CD8-positive, alpha-beta T cell (primary cell): ENCODE measurements at places on chromosomes 16 and 17. TPM values are rescaled to one million over a fixed set of nuclear protein-coding genes. Genes with fewer than 3 reads are reported as not detected.

GRCh38 chr17:76193591-76193990 is 46.7 kb downstream of the RNF157 start:
- no peak for DNase-seq

DNA sequence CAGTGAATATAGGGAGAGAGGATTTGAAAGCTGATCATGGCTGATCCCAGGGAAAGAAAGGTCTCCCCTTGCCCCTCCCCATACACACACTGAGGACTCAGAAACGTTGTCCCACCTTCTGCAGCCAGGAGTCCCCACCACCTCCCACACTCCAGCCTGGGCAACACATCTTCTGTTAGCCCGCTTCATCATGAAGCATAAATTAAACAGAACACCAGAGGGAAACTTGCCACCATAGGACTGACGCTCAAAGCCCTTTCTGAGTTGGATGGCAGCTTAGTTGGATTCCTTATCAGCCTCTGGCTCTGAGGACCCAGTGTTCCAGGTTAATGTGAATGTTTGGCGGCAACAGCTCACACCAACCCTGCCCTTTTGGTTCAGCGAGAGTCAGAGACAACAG is 33.9 kb downstream of the ARHGAP27 start:
- no peak for DNase-seq

- DNase-seq = peak; percentile 53
Measured at GRCh38 chr17:77609553-77610517, 348.7 kb upstream of the TNRC6C start.

GRCh38 chr17:55768936-55769624 is 18.2 kb downstream of the PCTP start:
- DNase-seq = no peak

GRCh38 chr17:2435181-2435741 is 34.4 kb upstream of the MNT start:
- no peak for DNase-seq

DNA sequence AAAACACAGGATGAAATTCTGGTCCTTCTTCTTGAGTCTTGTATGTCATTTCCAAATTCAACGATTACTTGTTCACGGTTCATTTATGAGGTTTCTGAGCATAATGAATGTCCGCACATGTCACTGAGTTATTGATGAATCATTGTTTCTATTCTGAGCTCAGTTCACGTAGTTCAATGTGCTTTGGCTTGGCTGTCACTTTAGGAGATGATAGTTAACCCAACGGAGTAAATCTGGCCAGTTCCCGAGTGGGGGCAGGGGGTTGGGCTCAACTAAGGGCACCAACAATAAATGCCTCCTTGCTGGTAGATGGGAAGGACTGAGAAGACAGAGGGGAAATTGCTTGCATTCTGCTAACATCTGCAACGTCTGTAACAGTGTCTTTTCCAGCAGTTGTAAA is 239.4 kb upstream of the HSBP1 start:
- no peak for DNase-seq

GRCh38 chr17:83094291-83094690 is 14.9 kb downstream of the METRNL start:
- no peak for DNase-seq

DNA sequence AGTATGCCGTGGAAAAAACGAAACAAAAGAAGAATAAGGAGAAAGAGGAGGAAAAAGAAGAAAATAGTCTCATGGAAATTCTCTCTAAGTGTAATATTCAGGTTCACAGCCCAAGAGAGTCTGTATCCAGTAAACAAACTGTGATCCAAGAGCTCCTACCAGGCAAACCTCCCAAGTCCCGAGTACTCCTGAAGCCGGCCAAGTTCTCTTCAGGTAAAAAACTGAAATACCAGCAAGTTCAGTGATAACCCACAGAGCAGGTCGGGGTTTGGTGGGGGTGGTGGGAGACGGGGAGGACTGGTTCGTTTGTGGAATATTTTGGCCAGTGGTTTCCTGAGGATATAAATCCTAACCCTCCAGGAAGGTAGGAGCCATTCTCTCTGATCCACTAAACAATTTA is 8.5 kb upstream of the TVP23B start:
- no peak for DNase-seq

- DNase-seq = peak; percentile 30
Measured at GRCh38 chr16:67645397-67646121, 615 bp downstream of the CARMIL2 start.

GRCh38 chr17:354651-355556 is 2.3 kb upstream of the RPH3AL start:
- DNase-seq = no peak

DNA sequence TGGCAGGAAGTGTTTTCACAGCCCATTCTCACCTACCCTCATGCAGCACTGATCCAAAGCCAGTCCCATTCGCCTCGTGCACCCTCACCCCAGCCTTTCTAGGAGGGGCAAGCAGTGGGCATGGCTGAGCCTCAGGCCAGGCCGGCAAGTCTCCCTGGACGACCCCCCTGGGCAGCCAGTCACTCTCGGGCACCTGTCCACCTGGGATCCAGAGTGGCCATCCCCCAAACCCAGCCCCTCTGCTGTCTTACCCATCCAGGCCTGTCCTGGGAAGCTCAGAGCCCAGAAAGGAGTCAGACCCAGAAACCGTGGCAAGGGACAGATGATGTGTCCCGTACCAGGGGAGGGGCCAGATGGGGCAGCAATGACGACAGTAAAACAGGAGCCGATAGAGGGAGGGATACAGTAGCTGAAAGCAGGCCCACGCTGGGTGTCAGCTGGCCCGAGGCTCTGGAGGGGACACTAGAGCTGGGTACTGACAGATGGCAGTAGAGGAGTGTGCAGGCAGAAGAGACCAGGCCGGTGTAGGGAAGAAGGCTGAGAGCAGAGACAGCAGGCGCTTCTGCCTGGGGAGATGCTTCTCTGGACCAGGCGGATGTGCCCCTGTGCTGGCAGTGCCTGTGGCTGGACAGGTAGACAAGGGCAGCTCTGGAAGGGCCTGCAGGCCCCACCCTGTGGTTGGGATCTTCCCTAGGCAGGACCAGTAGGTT is 5.8 kb downstream of the CMTM3 start:
- no peak for DNase-seq

DNA sequence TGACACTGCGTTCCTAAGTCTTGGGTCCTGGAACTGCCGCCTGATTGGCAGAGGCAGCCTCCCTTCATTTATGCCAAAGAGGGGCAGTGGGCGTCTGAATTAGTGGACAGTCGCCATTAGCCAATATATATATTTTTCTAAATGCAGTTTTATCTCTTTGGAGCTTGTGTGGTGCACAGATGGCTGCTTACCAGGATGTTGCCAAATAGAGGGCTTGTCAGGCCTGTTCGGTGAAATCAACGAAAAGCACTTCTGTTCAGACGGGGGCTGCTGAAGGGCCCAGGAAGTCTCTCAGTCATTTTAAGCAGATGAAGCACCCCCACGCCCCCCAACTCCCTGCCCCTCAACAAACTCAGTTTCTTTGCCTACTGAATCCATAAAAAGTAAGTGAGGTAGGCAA is 66.0 kb downstream of the RAP1GAP2 start:
- DNase-seq = no peak

DNA sequence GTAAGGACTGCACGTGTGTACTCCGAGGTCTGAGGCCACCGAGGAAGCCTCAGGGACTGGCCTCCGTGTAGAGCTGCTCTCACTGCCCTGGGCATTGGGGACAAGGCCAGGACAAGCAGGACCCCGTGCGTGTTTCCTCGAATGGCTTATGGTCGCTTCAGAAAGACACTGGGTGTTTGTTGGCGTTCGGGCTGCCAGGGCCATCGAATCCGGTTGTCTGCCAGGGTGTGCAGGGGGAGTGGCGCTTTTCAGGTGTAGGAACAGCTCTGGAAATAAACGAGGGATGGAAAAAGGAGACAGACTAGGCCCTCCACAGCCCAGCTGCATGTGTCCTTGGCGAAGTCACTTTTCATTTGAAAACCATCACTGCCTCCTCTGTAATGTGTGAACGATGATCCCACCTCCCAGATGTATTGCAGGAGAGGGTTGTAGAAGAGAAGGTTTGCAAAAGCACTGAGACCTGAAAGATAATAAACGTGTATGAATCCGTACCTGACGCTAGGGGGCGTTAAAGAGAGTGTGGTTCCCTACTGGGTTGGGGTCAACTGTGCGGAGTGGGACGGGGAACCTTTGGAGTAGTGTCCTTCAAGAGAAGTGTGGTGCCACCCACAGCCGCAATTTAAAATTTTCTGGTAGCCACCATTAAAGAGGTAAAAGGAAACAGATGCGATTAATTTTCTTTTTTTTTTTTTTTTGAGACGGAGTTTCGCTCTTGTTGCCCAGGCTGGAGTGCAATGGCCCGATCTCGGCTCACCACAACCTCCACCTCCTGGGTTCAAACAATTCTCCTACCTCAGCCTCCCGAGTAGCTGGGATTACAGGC is 2.1 kb upstream of the ZSCAN10 start:
- DNase-seq = peak; percentile 22

- no peak for DNase-seq
Measured at GRCh38 chr17:17365476-17366110, 62.4 kb downstream of the NT5M start.

DNA sequence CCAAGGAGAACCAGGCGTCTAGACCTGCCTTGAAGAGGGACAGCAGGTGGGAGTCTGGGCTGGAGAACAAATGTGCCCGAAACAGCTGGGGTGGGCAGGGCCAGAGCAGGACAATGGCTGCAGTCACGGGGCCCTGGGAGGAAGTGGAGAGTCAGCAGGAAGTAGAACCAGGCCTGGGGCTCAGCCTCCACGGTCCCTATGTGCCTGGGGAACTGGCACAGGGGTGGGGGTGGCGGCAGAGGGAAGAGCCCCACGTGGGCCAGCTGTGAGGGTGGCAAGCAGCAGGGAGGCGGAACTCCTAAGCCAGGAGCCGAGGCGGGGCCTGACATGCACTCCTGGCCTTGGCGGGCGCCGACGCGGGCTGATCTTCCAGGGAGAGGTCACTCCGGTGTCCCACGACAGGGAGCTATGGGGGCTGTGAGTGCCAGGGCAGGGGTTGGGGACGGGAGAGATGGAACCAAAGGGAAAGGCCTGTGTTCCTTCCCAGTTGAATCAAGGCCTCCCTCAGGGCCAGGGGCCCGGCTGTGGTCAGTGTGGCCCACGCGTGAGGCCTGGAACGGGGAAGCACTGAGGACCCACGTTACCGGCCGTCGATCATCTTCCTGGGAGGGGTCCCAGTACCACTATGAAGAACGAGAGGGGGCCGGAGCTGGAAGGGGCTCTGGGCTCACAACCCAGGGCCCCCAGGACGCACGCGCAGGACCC is 42.7 kb downstream of the TIMM22 start:
- no peak for DNase-seq

- no peak for DNase-seq
Measured at GRCh38 chr17:11610999-11611566, 12.8 kb downstream of the DNAH9 start.

DNA sequence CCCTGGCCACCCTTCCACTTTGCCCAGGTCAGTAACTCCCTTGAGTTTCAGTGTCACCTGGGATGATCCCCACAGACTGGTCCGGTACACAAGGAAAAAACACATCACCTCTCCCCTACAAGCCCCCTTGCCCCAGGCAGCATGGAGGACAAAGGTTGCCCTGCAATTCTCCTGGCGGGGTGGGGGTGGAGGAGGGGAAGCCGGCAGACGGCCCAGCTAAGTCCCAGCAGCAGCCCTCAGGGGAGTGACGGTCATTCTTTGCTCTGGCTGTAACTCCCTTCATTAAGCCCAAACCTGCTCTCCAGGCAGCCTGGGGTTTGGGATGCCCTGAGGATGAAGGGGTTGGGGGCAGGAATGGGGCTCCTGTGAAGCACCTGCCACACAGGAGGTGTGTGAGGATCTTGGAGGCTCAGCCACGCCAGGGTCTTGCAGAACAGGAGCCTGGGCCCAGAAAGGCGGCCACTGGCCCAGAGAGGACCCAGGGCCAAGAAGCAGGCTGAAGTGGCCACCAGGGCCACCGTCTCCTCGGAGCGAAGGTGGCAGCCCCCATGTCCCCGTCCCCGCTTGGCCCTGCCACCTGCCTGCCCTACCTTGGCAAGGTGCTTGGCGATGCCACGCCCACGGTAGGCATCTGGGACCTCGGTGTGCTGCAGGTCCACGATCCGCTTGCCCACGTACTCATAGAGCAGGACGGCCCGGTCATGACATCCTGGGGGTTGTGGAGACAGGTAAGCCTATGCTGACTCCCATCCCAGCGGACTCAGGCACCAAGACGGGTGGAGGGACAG is 9.5 kb downstream of the NATD1 start:
- DNase-seq = no peak

DNA sequence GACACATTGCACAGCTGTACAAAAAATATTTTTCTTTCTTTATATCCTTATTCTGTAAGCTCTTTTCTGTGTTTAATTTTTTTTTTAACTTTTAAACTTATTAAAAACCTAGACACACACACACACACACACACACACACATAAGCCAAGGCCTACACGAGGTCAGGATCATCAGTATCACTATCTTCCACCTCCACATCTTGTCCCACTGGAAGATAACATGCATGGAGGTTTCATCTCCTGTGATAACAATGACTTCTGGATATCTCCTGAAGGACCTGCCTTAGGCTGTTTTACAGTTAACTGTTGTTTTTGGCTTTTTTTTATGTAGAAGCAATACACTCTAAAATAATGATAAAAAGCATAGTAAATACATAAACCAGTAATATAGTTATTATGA is 71.2 kb downstream of the TNRC6C start:
- DNase-seq = no peak

DNA sequence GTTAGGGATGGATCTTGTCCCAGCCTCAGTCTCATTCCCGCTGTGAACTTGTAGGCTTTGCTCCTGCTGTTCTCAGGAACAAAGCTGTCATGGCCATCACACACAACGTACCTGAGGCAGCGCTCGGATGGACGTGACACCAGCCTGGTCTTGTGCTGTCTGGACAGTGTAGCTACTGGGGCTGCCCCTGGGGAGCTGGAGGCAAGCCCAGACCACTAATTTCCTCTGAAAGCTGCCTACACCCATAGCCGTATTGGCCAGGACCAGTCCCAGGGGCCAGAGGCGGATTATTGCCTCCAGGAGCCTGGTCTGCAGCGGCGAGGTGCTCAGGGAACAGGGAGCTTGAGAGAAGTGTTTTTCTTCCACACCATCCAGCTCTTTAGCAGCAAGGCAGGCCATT is 11.7 kb downstream of the ZNHIT3 start:
- no peak for DNase-seq

GRCh38 chr16:11949527-11949926 is 7.7 kb upstream of the NPIPB2 start:
- no peak for DNase-seq

GRCh38 chr17:77174928-77175661 is 34.3 kb downstream of the SEC14L1 start:
- DNase-seq = no peak

DNA sequence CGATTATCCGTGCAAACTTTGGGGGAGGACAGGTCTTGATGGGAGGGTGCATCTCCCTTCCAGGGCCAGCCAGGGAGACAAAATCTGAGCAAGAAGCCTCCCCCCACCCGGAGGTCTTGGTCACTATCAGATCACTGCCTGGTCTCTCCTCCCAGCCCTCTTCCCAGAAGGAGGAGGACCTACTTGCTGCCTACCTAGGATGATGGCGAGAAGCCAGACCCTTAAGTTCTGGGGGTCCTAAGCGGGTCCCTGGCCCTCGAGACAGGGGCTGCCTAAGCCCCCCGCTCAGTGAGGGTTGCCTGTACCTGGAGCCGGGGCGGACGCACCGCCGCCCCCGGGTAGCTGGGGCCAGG is 4.6 kb downstream of the TSPOAP1 start:
- DNase-seq = no peak

GRCh38 chr16:27085182-27085581 is 18.5 kb downstream of the C16orf82 start:
- no peak for DNase-seq

The FOXK2 gene
- 36.1 TPM for total RNA-seq

The DNAJA2 gene
- 83.1 TPM for total RNA-seq

The CDRT15 gene
- total RNA-seq = not detected

The RAI1 gene
- total RNA-seq = 23.5 TPM

The CFAP97D1 gene
- total RNA-seq = not detected

The MFAP4 gene
- total RNA-seq = not detected

The OTOP2 gene
- total RNA-seq = not detected

The PPP1R27 gene
- not detected for total RNA-seq

The MMP25 gene
- 0.11 TPM for total RNA-seq

The ZFP3 gene
- total RNA-seq = 2.6 TPM
